Inflammatory macrophage treated with lipopolysaccharide for 1 hour (primary cell): ENCODE measurements at places on chromosomes 4 and X.

DNA sequence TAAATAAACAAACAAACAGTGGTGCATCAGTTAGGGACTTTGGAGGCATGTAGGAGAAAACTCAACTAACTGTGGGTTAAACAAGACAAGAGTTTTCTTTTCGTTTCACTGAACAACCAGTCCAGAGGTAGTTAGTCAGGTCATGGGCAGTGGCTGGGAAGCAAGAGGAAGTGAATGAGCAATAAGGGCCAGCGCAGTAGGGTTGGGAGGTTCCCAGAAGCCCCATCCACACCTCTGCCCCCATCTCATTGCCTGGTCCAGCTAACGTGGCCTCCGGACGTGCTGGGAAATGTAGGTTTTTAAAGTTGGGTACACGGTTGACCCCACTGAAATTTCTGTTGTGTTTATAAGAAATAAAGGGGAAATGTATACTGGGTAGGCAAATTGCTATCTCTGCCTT lies 8.7 kb downstream of the GLOD5 start:
- DNase-seq = no peak

DNA sequence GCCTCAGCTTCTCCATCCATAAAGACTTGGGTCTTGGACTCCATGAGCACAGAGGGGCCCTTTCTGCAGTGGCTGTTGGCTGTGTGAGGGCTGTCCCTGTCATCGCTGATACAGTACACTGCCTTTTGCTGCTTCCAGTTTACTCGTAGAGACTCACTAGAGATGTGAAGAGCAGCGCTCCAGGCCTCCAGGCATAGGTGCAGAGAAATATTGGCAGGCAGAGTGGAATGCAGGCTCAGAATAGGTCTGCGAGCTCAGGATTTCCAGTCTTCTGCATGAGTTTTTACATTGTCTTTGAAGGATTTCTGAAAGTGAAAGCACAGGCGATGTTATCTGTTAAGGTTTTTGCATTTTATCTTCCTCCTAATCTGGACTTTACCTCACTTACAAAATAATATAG lies 97.4 kb downstream of the AASDH start:
- DNase-seq = no peak

GRCh38 chrX:40897718-40898270 lies 162.5 kb upstream of the MED14 start:
- no peak for DNase-seq

DNA sequence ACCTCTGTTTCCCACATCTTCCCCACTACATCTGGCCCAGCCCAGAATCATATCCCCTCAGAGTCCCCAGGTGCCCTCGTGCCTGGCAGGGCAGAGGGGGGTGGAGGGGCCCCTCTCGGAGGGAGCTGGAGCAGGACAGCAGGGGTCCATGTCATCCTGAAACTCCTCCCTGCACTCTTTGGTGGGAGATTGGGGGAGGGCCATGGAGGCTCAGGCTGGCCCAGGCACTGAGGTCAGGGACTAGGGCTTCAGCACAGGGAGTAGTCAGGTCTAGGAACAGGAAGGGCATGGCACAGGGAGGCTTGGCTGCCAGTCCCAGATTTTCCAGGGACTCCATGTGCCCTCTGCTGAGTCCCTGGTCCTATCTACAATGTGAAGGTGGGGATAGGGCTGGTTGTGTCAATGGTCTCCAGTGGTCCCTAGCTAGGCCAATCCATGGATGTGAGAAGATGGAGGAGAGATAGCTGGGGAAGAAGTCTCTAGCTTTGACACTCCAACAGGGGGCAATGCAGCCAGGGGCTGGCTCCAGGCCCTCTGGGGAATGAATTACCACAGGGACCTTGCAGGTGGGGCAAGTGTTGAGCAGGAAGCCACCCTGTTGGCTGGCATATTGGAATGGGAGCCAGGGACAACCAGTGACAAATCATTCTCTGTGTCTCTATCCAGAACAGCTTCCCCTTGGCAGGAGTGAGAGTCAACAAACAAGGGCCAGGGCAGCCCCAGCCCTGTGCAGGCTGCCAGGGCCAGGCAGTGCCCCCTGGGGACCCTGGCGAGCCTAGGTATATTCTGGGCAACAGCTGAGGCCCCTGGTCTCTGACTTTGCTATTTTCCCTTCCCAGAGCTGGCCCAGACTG lies 154.4 kb downstream of the EFNB1 start:
- no peak for DNase-seq

DNA sequence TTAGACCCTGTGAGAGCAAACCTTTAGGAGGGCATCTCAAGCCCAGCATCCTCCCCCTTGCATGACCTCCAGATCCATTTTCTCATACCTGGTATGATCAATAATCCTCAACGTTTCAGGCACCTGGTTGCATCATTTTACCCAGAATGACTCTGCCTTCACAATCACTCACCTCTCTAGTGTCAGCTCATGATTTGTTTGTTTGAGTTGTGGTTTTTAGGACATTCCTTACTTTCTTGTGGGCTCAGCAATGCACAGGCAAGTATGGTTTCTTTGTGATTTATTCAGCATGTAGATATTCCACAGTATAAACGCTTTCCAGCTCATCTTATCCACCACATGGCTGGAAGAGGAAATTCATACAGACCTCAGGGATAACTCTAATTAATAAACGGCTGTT lies 93.6 kb upstream of the CPEB2 start:
- DNase-seq = no peak

DNA sequence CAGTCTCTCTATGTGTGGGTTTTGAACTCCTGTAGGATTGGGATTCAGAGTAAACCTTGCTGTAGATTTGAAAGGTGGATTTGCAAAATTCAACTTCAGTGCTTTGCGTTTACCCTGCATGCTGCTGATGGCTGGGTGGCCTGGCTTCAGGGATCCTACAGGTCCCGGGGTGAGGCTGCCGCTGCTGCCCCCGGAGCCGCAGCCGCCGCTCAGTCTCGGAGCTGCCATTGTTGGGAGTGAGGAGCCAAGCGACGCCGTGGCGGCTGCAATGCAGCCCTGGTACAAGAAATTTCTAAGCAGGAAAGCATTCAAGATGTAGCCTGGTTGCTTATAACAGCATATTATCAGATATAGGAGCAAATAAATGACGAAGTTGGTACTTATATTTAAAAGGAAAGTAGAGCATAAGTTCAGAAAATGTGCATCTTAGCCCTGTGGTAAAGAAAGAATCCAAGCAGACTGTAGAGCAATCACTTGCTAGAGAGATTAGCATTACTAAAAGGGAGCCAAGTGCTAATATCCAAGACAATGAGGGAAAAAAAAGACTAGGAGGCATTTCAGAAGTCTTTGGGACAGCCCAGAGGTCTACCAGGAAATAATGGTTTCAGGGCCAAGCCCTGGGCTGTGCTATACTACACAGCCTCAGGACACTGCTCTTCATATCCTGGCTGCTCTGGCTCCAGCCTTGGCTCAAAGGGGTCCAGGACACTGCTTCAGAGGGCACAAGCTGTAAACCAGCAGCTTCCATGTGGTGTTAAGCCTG lies 36.9 kb upstream of the CHIC1 start:
- no peak for DNase-seq

DNA sequence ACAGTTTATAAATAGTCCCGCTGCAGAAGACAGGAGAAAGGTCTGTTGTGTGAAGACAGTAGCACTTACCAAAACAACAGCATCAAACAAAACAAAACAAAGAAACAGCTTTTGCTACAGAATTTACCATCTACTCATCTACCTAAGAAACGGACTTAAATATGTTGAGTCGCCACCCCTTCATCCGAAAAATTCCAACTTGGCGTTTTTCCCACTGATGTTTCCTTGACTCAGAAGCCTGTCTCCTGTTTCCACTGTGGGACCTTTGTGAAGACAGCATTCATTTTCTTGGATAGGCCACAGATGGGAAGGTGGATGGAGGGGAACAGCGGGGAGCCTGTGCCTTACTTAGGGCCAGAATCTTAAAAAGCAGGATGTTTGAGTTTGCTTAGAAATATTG lies 1.3 kb upstream of the ITM2A start:
- no peak for DNase-seq

- DNase-seq = no peak
These were observed 10.9 kb upstream of the EXOSC9 start for GRCh38 chr4:121789960-121790829.

DNA sequence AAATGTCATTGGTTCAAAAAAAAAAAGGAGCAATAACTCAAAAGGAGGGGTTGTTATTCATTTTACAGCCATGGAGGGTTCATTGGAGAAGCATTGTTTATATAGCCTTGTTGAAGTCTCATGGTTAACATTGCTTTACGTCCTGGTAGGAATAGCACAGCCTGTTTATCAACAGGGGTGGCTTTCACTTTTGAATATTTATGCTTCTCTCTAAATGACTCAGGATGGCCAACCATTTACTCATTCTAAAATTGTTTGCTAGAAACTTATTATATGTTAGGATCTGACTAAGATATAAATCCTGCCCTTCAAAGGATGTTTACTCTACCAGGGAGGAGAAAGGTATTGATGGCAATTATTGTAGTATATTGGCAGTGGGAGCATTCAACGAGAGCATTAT lies 534.1 kb upstream of the GALNTL6 start:
- DNase-seq = no peak

GRCh38 chrX:72305286-72306084 lies at the start of gene CITED1:
CITED1 (minus strand) TSS chrX:72305914; CDS start chrX:72302869, 3,045 bp downstream.
- DNase-seq = no peak

DNA sequence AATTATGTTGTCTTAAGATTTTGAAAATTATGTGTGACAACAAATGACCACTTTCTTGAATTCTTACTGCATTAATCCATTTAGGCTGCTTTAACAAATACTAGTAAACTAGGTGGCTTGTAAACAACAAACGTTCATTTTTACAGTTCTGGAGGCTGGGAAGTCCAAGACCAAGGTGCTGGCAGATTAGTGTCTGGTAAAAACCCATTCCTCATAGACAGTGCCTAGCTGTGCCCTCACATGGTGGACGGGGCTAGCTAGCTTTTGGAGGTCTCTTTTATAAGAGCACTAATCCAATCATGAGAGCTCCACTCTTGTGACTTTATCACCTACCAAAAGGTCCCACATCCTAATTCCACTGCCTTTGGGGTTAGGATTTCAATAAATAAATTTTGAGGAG lies 425.8 kb downstream of the SPRY1 start:
- DNase-seq = no peak

- DNase-seq = no peak
These were observed 3.2 kb downstream of the RGS12 start for GRCh38 chr4:3295837-3296624.

DNA sequence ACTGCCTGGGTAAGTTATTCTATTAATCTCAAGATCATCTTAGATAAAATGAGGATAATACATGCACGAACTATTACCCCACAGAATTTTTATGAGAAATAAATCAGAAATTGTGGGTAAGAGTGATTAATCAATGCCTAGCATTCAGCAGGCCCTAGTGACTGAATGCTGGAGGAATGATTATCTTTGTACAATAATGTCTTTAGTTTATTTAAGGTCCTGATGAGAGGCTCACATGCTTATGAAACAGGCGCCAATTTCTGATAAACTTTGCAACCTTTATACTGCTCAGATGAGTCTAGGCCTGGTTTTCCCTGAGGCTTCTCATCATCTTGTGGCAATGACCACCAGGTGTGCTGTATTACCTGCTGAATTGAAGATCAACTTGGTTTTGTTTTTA lies 27.8 kb upstream of the BMP2K start:
- DNase-seq = no peak

DNA sequence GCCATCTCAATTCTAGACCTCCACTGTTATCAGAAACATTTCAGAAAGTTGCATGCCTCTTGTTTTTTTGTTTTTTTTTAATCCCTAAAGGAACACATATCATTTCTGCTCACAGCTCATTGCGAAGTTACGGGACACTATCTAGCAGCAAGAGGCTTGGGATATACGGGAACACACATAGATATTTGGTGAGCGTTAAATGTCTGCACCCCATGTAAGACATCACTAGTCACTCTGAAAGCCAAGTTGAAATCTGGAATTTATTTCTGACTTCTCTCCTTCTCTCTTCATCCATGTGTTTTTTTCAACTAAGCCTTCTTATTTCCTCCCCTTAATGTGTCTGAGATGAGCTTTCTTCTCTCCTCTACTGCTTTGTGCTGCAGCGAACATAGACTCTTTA lies 683.7 kb downstream of the PDHA2 start:
- DNase-seq = no peak

GRCh38 chrX:115583496-115584004 lies 22.6 kb downstream of the PLS3 start:
- no peak for DNase-seq

GRCh38 chr4:97548186-97548585 lies 595.1 kb downstream of the STPG2 start:
- DNase-seq = no peak

DNA sequence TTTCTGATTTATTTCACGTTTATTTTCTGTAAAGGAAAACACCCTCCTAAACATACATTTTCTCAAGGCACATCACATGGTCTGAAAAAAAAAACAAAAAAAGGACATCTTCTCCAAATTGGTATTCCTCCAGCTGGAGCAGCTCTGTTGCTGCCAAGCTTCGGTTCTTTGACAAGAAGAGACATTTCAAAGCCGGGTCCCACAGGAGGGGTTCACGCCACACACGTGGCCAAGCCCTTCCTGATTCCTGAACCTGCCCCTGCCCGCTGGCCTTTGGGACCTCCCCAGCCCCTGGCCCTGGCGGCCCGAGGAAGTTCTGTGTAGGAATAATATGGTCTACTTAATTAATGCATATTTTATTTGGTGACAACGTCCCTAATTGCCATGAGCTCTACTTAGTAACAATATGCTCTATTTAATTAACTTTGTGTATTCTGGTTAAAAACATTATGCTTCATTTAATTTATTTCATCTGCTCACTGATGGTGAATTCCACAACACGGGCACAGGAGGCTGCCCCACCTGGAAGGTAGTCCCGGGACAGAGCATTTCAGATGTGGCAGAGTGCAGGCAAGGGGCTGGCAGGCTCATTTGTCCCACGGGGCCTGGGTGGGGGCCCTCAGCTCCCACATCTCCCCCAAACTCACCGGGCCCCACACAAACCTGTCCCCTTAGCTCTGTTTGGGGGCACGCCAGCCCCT lies 5.4 kb upstream of the RGS12 start:
- no peak for DNase-seq

DNA sequence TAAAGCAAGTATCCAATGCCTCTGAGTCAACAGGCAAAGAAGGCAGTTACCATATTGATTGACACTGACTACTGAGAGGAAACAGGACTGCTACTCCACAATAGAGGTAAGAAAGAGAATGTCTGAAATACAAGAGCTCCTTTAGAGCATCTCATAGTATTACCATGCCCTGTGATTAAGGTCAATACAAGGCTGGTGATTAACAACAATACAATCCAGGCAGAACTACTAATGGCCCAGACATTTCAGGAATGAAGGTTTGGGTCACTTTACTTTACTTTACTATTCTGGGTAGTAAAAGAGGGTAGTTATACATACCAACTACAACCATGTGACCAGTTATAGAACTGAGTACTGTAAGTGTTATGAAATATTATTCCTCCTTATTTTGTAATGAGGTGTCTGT lies 44.5 kb downstream of the BRWD3 start:
- DNase-seq = no peak

DNA sequence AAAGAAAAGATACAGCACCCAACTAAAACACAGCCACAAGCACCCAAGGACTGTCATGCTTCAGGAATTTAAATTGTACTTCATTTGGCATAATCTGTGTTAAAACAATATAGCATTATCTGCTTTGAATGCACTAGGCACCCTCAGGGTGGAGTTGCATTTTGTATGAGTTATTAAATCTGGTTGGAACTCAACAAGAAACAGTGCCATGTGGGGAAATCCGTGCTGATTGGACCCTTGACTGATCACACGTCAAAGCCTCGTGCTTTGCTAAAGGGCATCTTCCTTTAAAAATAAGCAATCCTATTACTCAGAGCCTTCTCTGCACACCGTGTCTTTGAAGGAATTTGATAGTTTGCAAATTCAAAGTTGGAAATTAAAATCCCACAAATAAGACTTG lies 35.4 kb downstream of the IGFBP7 start:
- no peak for DNase-seq

- DNase-seq = no peak
These were observed 6.0 kb upstream of the NEXMIF start for GRCh38 chrX:74931214-74931613.
